GM04503 (cell line): ENCODE measurements at places on chromosomes 7 and 10.

DNA sequence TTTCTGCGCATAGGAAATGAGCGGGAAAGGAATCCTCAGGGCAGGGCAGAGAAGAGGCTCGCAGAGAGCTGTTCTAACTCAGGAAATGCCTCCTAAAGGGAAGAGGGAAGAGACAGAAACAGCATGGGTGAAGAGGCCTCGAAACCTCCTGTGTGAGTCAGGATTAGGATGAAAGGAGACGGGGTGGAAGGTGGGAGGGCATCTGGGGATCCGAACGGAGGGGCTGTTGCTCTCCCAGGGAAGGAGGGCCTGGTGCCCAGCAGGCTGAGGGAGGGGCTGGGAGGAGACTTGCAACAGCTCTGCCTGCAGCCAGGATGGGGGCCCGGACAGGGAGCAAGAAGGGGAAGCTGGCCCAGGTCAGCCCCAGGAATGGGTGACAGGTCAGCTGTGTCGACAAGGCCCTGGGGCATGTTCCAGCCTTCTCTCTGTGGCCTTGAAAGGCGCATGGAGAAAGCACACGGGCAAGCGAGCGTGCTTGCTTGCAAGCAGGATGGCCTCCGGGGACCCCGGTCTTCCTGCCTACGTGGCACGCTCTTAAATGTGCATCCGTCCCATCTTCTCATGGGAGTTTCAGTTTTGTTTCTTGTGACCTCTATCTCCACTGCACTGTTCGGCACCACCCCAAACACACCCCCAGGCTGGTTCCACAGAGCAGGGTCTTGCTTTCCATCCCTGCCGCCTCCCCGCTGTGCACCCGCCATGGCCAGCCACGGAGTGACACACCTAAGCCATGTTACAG lies 63.5 kb downstream of the HIPK2 start:
- no peak for DNase-seq

- no peak for DNase-seq
Observed at GRCh38 chr7:88668591-88668990, 90.9 kb upstream of the ZNF804B start.

- DNase-seq = no peak
Observed at GRCh38 chr7:112162784-112163506, 43.3 kb downstream of the DOCK4 start.

DNA sequence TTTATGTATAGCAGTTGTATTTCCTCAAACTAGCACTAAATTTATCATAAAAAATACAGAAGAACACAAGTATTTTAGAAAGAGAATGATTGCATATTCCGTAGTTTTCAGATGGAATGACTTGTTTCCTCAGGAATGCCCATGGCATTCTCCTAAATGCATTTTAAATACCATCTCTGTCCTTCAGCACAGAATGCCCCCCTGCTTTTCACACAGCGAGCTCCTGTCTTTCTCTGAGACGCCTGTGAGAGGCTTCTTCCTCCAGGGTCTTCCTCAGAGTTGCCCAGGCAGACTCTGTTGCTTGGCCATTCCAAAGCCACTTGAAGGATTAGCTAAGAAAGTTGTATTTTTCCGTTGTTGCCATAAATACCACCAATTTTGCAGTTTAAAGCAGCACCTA lies 10.1 kb downstream of the LANCL2 start:
- no peak for DNase-seq

DNA sequence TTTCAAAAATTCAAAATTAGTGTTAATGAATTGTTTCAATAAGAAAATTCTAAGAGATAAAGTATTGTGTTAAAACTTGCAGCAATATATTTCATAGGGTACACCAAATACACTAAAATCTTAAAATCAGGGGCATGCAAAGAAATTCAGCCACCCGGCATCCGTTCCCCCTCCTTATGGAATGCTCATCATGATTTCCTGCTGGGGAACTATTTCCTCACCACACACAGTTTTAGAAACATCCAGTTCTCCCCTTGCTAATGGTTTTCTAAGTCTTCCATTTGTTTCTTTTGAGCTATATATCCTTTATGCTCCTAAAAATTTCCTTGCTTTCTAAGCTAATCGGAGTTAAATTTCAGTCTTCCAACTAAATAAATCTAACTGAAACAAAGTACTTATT lies 60.7 kb downstream of the CHCHD3 start:
- no peak for DNase-seq

GRCh38 chr10:114852197-114852596 lies 30.6 kb downstream of the FHIP2A start:
- no peak for DNase-seq

DNA sequence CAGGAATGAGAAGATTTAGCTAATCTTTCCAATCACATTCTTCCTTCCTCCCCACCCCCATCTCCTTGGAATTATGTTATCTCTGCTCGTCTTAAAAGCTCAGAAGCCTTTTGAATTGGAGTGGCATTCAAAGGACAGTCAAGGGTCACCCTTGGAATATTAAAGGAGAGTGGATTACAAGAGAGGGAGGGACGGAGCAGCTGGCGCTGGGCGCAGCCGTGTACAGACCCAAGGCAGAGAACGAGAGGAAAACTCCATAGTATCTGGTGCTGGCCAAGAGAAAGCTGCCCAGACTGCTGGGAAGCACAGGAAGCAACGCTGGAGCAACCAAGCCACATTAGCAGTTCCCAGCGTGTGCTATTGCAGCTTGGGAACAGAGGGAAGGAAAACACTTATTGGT lies 95.7 kb downstream of the POU6F2 start:
- DNase-seq = no peak

DNA sequence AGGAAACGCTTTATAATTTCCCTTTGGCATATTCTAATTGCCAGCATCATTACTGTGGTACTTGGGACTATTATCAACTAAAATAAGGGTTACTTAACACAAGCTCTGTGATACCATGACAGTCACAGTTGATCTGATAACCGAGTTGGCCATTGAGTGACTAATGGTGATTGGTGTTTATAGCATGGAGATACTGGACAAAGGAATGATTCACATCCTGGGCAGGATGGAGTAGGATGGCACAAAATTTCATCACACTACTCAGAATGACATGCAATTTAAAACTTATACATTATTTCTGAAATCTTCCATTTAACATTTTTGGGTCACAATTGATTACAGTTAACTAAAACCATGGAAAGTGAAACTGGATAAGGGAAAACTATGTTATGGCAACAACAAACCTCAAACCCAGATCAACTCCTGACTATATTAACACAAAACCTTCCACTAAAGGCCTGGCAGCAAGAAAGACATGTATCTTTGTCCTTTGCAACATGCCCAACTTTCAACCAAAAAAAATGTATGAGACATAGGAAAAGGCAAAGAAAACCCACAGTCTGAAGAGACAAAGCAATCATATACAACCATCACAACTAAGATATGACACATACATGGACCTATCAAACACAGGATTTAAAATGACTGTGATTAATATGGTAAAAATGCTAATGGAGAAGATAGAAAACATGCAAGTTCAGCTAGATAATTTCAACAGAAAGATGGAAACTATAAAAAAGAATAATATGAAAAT lies 208.5 kb upstream of the NRP1 start:
- DNase-seq = no peak

- no peak for DNase-seq
Observed at GRCh38 chr10:15099886-15100285, 2.7 kb downstream of the RPP38 start.

GRCh38 chr10:77282163-77282562 lies 355.4 kb downstream of the KCNMA1 start:
- DNase-seq = no peak

DNA sequence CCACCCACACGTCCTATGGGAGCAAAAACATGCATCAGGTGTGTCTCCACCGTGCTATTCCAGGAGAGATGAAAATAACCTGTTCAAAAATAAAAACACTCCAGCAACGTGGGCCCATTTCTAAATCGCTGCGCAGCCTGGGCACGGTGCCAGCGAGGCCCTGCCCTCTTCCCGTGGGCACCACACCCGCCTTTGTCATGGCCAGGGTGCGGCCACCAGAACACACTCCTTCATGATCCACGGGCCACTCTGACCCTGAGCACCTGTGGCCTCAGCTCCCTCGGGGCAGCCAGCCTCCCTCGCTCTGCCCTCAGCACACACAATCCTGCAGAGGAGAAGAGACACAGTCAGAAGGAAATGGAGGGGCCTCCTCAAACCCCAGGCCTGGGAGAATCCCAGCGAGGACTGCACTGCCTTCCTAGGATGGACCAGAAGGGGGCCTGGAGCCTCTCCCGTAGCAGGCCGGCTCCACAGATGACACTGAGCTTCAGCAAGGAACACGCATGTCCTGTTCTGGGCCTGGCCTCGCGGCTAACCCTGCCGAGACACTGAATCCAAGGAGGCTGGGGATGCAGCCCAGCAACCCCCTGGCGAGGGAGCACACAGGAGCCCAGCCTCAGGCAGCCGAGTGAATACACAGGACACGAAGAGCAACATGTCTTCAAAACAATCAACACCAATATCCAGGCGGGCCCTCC lies 169.0 kb downstream of the MAD1L1 start:
- no peak for DNase-seq

GRCh38 chr10:1548596-1548995 lies 188.7 kb downstream of the ADARB2 start:
- DNase-seq = no peak

DNA sequence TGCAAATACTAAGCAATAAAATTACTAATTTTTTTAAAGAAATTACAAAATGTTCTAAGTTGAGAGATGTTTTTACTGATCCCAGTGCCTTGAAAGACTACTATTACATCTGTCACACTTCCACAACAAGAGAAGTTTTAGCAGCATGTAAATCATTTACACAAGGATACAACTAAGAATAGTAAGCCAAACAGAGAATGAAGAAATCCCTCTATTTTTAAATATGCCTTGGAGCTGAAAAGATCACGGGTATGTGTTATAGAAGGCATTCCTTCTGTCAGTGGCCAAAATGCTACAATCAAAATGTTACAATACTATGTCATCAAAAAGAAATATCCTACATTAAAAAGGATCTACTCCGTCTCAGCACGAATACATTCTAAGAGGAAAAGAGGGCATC lies 52.6 kb downstream of the LARP4B start:
- no peak for DNase-seq

- no peak for DNase-seq
Observed at GRCh38 chr10:60427148-60427547, 37.5 kb upstream of the ANK3 start.

GRCh38 chr7:50711271-50712175 lies 71.2 kb downstream of the GRB10 start:
- DNase-seq = no peak

- no peak for DNase-seq
Observed at GRCh38 chr10:61993711-61994401, 92.4 kb downstream of the ARID5B start.

DNA sequence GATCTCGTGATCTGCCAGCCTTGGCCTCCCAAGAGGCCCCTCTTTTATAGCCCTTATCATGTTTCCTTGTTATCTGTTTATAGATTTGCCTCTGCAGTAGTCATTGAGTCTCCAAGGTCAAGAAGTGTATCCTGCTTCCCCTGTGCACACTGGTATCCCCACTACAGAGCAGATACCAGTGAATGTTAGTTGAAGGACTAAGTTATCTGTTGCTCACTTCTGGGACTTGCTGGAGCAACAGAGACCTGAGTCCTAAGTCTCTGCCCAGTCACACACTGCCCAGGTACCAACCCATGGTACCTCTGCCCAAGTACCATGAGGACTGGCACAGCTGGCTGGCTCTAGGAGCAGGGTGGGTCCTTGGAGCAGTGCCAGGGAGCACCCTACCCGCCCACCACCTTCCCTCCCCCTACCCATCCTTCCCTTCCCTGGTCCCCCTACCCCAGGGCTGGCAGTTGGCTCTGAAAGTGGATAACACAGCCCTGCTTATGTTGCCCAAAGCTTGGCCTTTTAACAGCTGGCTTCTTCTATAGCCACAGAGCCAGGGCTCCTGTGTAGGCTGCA lies 26.5 kb upstream of the PDCD4 start:
- DNase-seq = no peak

- no peak for DNase-seq
Observed at GRCh38 chr10:12041766-12042408, 722 bp downstream of the UPF2 start.
